ENCODE measurements at places on chromosomes 1 and 21. TPM values are rescaled to one million over a fixed set of nuclear protein-coding genes. Genes with fewer than 3 reads are reported as not detected.

DNA sequence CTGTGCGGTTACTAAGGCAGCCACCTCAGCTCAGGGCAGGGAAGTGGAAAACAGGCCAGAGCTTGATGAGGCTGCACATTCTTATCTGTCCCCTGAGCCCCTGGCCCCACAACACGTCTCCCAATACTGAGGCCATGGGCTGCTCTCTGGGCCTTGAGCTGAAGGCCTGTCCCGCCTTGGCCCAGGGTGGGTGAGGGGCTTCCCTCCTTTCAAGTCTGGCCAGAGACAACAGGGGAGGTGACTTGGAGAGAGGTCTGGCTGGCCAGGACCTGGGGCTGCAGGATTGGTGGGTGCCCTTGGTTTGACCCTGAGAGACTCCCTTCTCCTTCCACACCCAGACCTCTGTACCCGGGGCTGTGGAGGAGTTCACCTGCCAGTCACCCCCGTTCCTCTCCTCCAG lies 563.8 kb downstream of the PTPRU start:
- H3K4me3 ChIP-seq: no peak overlapping the region
- peaks cover 31% of the 10 kb centered on the region for H3K27me3 ChIP-seq
- peaks cover 14% of the 10 kb centered on the region for H3K4me1 ChIP-seq
- no peak overlapping the region for H3K27ac ChIP-seq
- H3K36me3 ChIP-seq: no peaks in the 10 kb centered on the region

ZNF695 gene
- 5.9 TPM for total RNA-seq

DNA sequence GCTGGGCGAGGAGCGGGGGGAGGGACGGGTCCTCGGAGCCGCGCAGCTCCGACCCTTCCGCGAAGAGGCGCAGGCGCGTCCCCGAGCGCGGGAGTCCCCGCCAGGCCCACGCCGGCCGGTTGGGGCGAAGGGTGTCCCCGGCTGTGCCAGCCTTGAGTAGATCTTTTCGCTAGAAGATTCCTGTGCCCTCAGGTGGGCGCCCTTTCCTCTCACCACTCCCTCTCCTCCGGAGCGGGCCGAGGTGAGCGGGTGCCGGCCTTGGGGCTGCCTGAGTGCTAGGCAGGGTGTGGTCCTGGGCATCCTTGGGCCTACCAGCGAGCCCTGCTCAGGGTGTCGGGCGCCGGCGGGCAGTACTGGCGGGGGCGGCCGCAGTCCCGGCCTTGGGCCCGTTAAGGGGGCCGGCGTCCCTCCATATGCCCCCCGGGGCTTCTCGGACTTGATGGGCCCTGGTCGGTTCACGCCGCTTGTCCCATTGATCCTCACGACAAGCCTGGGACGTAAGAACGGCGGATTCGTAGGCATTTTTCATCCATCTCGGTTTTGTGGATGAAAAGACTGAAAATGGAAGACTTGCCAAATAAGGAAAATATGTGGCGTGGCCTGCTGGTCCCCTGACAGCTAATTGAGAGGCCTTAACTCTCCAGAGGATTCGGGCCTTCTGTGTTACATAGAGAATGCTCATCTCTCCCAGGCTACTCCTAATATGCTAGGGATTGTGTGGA lies 712 bp downstream of the DEGS1 start:
- peaks cover 33% of the 10 kb centered on the region for H3K4me1 ChIP-seq
- peak; percentile 68 for DNase-seq
- H3K36me3 ChIP-seq: peaks cover 11% of the 10 kb centered on the region
- peak overlapping the region; percentile 90 for H3K27ac ChIP-seq
- H3K27me3 ChIP-seq: no peaks in the 10 kb centered on the region

GNAT2 gene
- not detected for total RNA-seq

NECTIN4 gene
- 31.5 TPM for total RNA-seq

GRCh38 chr1:37940299-37940947 lies 6.4 kb downstream of the INPP5B start:
- no peak overlapping the region for H3K27ac ChIP-seq
- H3K4me3 ChIP-seq: no peak overlapping the region
- H3K4me1 ChIP-seq: no peaks in the 10 kb centered on the region
- H3K36me3 ChIP-seq: peaks cover 16% of the 10 kb centered on the region

SMIM1 gene
- total RNA-seq: 12.1 TPM

DNA sequence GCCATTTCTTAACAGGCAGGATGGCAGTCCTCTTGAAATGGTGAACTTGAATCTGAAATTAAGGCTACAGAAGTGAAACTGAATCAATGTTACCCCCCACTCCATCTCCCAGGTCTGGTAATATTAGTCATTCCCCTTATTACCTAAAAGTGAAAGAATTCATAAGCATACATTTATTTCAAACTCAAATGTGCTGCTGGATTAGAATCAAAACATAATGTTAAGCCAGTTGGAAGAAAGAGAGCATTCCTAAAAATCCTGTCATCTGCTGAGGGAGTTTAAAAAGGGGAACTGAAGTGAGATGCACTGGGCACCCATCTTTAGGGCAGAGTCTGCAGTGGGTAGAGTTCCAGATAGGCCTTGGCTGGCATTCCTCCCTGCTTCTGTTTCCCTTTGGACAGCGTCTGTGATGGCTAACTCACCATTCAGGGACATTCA lies 17.4 kb downstream of the KIAA0319L start:
- H3K27ac ChIP-seq: no peak overlapping the region
- H3K4me3 ChIP-seq: no peak overlapping the region
- no peak for DNase-seq
- H3K4me1 ChIP-seq: peaks cover 52% of the 10 kb centered on the region
- peaks cover 6% of the 10 kb centered on the region for H3K36me3 ChIP-seq
- H3K27me3 ChIP-seq: no peaks in the 10 kb centered on the region

GRCh38 chr1:29601021-29601420 lies 364.7 kb downstream of the PTPRU start:
- peaks cover 32% of the 10 kb centered on the region for H3K27me3 ChIP-seq
- H3K36me3 ChIP-seq: no peaks in the 10 kb centered on the region
- H3K27ac ChIP-seq: no peak overlapping the region
- no peak overlapping the region for H3K4me3 ChIP-seq
- DNase-seq: no peak

INSRR gene
- 0.45 TPM for total RNA-seq

GRCh38 chr1:209662879-209663327 lies 10.7 kb upstream of the LAMB3 start:
- H3K4me1 ChIP-seq: peaks cover 18% of the 10 kb centered on the region
- no peak overlapping the region for H3K27ac ChIP-seq
- no peak overlapping the region for H3K4me3 ChIP-seq
- peaks cover 2% of the 10 kb centered on the region for H3K27me3 ChIP-seq
- DNase-seq: no peak
- H3K36me3 ChIP-seq: no peaks in the 10 kb centered on the region

ABCG1 gene
- 4.4 TPM for total RNA-seq

LAX1 gene
- 0.07 TPM for total RNA-seq

GBP2 gene
- total RNA-seq: 4.4 TPM

PTPN7 gene
- total RNA-seq: 0.32 TPM

- no peak overlapping the region for H3K4me3 ChIP-seq
- DNase-seq: no peak
- H3K27me3 ChIP-seq: no peaks in the 10 kb centered on the region
- no peaks in the 10 kb centered on the region for H3K36me3 ChIP-seq
These were observed 206.2 kb upstream of the C1orf87 start for GRCh38 chr1:60279798-60280197.

DNA sequence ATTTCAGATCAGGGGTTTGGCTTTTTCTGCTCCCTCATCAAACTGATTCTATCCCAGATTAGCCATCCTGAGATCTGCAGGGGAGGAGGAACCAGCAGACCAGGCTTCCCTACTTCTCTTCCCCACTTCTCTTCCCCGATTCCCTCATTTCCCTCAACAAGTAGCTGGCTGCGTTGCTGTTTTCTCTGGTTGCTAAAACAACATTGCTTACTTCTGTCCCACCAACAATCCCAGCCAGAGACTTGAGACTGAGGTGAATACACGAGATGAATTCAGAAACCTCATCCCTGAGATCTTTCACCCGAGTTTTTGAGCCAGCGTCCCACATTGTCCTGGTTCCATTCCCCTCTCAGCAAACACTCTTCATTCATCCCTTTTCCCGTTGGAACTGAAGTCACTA lies 22.4 kb downstream of the DYRK3 start:
- H3K36me3 ChIP-seq: no peaks in the 10 kb centered on the region
- no peak for DNase-seq
- H3K27me3 ChIP-seq: peaks cover 41% of the 10 kb centered on the region
- no peak overlapping the region for H3K27ac ChIP-seq
- H3K4me3 ChIP-seq: no peak overlapping the region

SLFNL1 gene
- total RNA-seq: 1.2 TPM

GRCh38 chr1:108100148-108100547 lies 100.0 kb downstream of the SLC25A24 start:
- H3K4me3 ChIP-seq: no peak overlapping the region
- no peaks in the 10 kb centered on the region for H3K4me1 ChIP-seq
- H3K36me3 ChIP-seq: no peaks in the 10 kb centered on the region

TEDDM1 gene
- total RNA-seq: not detected

PALMD gene
- 0.32 TPM for total RNA-seq

SNX7 gene
- 16.1 TPM for total RNA-seq

LRRC3 gene
- 11.8 TPM for total RNA-seq

All from mesothelial cell of epicardium (in vitro differentiated cells).